Cardiac atrium fibroblast (primary cell): ENCODE measurements at places on chromosomes 4 and X. TPM values are rescaled to one million over a fixed set of nuclear protein-coding genes. Genes with fewer than 3 reads are reported as not detected.

The BRCC3 gene
- 7.1 and 9.0 TPM in 2 replicates for total RNA-seq

The ERAS gene
- total RNA-seq, result not detected in 2 replicates

The PABPC1L2A gene
- not detected in 2 replicates for total RNA-seq

The SPATA4 gene
- total RNA-seq, result not detected in 2 replicates

The VSIG1 gene
- 0.16 TPM in 1 of 2 replicates, not detected in the other for total RNA-seq

The ATP11C gene
- total RNA-seq, result 54.7 and 70.3 TPM in 2 replicates

The SPATA18 gene
- total RNA-seq, result 0.54 and 3.7 TPM in 2 replicates

The POU4F2 gene
- not detected in 2 replicates for total RNA-seq

The KIF4A gene
- 3.2 and 5.0 TPM in 2 replicates for total RNA-seq

The NALF2 gene
- 0.16 TPM in 1 of 2 replicates, not detected in the other for total RNA-seq

The GPR82 gene
- not detected in 2 replicates for total RNA-seq

The FAM184B gene
- total RNA-seq, result under 0.01 TPM in 1 of 2 replicates, not detected in the other

The STIM2 gene
- total RNA-seq, result 7.5 and 7.8 TPM in 2 replicates

The CTAG1A gene
- not detected in 2 replicates for total RNA-seq

The GC gene
- not detected in 2 replicates for total RNA-seq

The YIPF7 gene
- total RNA-seq, result not detected in 2 replicates

The SLC10A6 gene
- 0.18 TPM in 1 of 2 replicates, not detected in the other for total RNA-seq

The FGF13 gene
- not detected in 2 replicates for total RNA-seq

The GATA1 gene
- not detected in 2 replicates for total RNA-seq

The TBX22 gene
- not detected in 2 replicates for total RNA-seq

The KCNIP4 gene
- total RNA-seq, result not detected in 2 replicates

The APELA gene
- not detected in 2 replicates for total RNA-seq

The PAGE4 gene
- not detected in 2 replicates for total RNA-seq

The ANXA10 gene
- 1.6 and 7.0 TPM in 2 replicates for total RNA-seq

The CT45A1 gene
- total RNA-seq, result not detected in 2 replicates

The TMSB15B gene
- 5.3 and 12.6 TPM in 2 replicates for total RNA-seq

The NKX1-1 gene
- total RNA-seq, result not detected in 2 replicates

The EVC2 gene
- total RNA-seq, result 5.2 and 7.9 TPM in 2 replicates

The SULT1B1 gene
- total RNA-seq, result 0.65 and 4.7 TPM in 2 replicates

The CSAG3 gene
- total RNA-seq, result not detected in 2 replicates

The WAS gene
- not detected in 2 replicates for total RNA-seq

The ANXA3 gene
- total RNA-seq, result 12.8 and 20.6 TPM in 2 replicates

The GEMIN8 gene
- 14.9 and 26.9 TPM in 2 replicates for total RNA-seq

The IL1RAPL2 gene
- 0.36 TPM in 1 of 2 replicates, not detected in the other for total RNA-seq

The VCX3A gene
- total RNA-seq, result not detected in 2 replicates
